ENCODE measurements at places on chromosomes 2 and 18.

- DNase-seq = no peak
Observed at GRCh38 chr2:236289766-236290462, 25.7 kb upstream of the ASB18 start.

DNA sequence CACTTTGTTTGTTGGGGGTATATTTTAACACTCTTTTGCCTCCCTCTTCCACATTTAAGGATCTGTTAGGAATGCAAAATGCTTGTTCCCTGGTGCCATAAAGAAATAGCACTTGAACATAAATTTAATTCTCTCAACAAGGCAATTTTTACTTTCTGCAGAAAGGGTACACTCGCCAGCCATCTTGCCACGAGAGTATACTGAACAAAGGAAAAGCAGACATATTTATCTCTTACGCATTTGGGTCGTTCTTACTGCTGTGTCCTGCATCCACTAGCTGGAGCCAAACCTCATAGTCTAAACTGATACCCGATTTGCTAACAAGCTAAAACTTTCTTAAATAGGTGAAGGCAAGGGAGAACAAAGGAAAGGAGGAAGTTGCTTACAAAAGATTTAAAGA lies 129.5 kb downstream of the B3GNT2 start:
- no peak for DNase-seq

- no peak for DNase-seq
Observed at GRCh38 chr18:9608728-9609127, 5.6 kb downstream of the PPP4R1 start.

DNA sequence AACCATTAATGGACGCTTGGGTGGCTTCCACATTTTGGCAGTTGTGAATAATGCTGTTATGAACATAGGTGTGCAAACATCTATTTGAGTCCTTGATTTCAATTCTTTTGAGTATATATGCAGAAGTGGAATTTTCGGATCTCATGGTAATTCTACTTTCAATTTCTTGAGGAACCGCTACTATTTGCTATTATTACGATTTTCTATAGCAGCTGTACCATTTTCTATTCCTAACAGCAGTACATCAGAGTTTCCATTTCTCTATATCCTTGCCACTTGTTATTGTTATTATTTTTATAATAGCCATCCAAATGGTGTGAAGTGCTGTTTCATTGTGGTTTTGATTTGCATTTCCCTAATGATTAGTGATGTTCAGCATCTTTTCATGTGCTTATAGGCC lies 69.5 kb downstream of the KIF5C start:
- no peak for DNase-seq

DNA sequence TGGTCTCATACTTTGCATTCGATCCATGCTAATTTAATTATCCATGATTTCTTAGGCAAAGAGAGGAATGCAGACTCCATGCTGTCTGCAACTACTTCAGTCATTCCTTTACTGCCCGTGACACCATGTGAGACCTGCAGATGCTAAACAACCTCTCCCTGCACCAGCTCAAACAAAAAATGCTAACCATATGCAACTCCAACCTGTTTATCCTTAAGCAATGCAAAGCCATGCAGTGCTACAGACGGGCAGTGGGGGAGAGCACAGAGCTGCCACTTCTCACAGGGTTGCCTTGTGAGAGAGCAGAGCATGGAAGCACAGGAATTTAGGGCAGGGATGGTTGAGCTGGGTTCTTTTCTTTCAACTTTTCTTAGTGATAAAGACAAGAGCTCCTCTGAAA lies 74.9 kb upstream of the KLHL14 start:
- DNase-seq = peak; percentile 32

DNA sequence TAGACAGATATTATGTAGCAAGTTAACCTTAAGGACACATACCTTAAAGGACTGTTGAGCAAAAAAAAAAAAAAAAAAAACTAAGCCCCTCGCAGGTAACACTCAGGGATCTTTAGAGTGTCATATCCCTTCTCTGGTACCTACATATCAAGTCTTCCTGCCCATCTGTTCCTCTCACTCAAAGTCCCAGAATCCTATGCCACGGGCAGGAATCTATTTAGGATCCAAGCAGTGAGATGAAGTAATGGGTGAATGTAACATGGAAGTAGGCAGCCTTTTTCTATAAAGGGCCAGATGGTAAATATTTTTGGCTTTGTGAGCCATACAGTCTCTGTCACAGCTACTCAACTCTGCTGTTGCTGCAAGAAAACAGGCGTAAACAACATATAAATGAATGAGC lies 496.7 kb downstream of the STK39 start:
- no peak for DNase-seq

DNA sequence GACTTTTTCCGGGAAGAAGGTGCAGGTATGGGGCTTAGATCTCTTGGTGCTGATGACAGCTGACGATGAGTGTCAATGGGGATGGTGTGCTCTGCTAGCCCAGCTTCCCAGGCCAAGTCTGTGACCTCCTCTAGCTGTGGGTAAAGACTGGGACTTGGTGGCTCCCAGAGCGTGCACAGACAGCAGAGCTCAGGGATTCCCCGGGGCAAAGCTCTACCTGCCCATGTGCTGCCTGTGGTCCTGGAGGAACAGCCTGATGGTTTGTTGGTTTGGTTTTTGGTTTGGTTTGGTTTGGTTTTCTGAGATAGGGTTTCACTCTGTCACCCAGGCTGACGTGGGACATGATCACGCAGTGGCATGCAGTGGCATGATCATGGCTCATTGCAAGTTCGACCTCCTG lies 19.2 kb downstream of the ATP6V1B1 start:
- DNase-seq = no peak

DNA sequence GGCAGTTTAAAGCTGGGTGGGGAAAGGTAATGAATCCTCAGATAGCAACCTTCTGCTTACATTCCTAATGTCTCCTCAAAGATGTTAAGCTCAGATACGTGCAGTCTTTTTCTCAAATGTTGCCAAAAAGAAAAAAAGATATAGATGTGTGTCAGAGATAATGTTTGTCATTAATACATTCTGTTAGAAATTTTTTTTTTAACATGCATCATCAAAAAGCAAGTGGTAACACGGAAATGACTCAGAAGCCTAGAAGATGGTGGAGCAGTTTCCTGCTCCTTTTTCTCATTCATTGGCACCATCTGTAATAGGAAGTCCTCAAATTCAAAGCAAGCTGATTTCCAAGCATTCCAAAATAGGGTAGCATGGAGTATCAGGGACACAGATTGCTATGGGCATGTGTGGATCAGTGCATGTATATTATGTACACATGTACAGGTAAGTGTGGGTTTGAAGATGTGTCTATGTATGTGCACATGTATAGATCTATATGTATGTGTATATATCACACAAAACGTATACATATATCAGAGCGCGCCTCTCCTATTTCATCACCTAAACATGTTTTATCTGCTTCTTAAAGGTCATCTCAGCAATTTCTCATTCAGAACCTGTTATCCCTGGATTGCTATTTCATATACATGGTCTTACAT lies 79.9 kb upstream of the ITGB6 start:
- no peak for DNase-seq

GRCh38 chr2:204628926-204629712 lies 83.8 kb downstream of the PARD3B start:
- DNase-seq = no peak

GRCh38 chr18:52682260-52682659 lies 342.3 kb downstream of the DCC start:
- DNase-seq = no peak

- no peak for DNase-seq
Observed at GRCh38 chr2:108454440-108454839, 5.4 kb downstream of the GCC2 start.

GRCh38 chr2:38497670-38498037 lies 105.1 kb downstream of the HNRNPLL start:
- no peak for DNase-seq

DNA sequence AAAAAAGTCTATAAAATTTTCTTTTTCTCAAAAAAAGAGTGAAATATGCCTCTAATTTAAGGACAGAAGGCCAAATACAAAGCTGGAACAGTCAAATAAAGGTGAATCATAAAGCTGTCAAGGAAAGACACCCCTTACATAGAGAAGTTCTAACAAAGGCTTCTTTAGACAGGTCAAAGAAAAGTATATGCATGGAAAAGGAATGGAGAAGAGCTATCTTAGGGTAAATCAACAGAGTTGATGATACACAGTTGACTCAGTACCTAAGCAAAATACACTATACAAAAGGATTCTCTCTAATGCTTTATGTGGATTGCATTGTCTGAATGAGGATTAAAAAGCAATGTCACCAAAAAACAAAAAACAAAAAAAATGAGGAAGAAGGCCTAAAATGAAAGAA lies 214.8 kb downstream of the TXNL1 start:
- no peak for DNase-seq

- DNase-seq = no peak
Observed at GRCh38 chr2:120524174-120524573, 178.2 kb downstream of the INHBB start.

DNA sequence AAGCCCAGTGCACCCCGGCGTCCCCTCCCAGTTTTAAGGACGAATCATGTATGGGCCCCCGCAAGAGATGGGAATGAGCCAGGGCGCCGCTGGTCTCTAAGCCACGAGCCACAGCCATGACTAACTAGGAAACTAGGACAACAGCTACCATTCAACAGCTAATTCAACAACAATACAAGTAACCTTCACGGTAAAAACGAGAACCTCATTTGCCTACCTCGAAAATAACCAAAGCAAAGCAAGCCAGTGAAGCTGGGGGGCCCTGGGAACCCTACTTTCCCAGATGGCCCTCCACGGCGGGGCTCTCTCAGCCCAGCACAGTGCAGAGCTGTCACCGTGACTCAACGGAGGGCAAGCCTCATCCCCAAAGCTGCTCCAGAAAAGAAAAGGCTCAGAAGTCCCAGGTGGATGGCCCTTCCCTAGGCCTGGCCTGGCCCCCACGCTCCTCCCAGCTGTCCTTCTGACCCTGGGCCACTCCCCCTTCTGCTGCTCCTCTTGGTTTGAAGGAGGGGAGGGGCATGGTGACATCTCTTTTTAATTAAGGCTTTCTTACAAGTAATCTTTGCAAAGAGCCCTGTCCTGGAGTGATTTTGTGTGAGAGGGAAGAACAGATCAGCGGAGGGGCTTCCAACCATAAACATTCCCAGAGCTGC lies 126.3 kb downstream of the HDAC4 start:
- DNase-seq = no peak

DNA sequence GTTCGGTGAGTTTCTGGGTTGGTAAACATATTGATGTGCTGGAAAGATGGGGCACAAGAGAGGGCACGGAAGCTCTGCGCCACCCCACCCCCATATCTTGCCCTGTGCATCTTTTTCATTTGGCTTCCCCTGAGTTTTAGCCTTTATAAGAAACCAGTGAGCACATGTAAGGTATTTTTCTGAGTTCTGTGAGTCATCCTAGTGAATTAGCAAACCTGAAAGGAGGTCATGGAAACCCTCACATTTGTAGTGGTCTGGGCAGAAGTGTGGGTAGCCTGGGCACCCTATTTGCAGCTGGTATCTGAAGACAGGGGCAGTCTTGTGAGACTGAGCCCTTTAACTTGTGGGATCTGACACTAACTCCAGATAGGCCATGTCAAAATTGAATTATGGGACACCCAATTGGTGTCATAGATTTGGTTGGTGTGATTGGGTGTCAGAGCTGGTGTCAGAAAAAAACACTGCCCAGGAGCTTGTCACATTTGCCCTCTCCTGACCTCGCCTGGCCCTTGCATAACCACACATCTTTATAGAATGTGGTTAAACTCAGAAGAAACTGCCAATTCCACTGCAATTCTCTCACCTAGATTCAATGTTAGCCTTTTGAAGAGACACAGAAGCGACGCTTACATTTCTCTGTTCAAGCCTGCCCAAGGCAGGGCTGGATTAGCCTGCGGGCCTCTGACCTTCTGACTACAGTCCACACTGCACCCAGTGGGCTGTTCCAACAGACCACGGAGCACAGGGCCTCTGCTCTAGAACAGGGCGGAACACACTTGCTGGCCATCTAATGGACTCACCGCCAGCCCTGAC lies 12.0 kb upstream of the GALM start:
- no peak for DNase-seq

DNA sequence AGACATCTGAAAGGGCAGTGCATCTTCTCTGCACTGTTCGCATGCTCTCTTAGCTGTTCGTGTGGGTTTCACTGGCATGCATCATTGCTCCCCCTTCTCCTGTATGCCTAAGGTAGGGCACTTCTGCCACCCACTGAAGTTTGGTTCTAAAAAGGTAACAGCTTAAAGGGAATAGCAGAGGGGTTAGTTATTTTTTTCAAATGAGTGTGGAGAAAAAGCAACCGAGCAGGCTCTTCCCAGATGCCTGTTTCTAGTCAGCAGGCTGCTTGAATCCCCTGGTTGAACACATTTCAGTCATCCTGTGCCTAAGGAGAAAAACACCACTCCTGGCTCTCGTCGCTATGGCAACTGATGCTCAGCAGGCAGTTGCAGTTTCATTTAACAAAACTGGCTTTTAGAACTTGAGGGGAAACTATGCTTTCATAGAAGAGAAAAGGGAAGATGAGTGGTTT lies 69.8 kb upstream of the GALNT3 start:
- DNase-seq = no peak

DNA sequence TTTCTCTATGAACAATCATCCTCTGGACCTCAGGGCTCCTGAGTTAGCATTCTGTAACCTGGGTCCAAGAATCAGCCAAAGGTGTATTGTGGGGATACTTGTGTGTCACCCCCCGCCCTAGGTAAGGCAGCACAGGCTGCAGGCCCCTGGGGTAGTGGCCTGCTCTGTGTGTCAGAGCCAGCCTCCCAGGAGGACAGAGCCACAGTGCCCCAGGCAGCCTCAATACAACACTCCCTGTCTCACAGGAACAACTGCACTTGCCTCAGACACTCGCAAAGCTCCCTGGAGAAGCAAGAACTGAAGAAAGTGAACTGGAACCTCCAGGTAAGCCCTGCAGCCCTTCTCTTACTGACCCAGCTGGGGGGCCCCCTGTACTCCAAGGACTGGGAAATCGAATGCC lies 121.3 kb upstream of the PPP1CB start:
- DNase-seq = no peak

DNA sequence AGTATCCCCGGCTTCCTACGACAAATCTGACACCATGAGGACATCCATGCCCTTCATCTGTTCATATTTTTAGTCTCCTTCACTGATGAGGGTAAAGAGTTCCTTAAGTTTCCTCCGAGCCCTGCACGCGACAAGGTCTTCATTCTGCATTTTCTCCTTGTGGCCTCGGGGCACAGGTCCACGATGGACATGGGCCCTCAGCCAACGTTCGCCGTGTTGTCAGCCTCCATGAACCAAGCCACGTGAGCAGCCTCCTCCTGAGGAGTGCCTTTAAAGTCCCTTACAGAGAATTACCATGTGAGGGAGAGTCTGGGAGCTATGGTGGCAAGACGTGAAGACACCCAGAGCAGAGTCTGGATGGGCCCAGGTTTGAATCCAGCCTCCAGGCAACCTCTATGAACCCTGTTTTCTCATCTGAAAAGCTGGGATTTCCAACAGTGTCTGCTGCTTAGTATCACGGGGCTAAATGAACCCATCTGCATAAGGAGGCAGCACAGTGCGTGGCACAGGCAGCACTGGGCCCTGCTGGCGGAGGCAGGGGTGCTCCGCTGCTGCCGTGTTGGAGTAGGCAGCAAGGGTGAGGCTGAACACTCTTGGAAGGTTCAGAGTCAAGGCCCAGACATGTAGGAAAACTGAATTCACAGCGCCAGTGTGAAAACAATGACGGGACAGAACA lies 54.1 kb downstream of the EIPR1 start:
- no peak for DNase-seq

GRCh38 chr2:76870581-76870980 lies 651.6 kb downstream of the LRRTM4 start:
- no peak for DNase-seq

GRCh38 chr2:188024811-188025210 lies 266.9 kb upstream of the GULP1 start:
- no peak for DNase-seq

GRCh38 chr2:241762321-241762932 lies 14.2 kb upstream of the GAL3ST2 start:
- DNase-seq = no peak

GRCh38 chr2:15913146-15913545 lies 27.2 kb upstream of the MYCN start:
- no peak for DNase-seq
